ENCODE measurements at places on chromosomes 4 and X.

DNA sequence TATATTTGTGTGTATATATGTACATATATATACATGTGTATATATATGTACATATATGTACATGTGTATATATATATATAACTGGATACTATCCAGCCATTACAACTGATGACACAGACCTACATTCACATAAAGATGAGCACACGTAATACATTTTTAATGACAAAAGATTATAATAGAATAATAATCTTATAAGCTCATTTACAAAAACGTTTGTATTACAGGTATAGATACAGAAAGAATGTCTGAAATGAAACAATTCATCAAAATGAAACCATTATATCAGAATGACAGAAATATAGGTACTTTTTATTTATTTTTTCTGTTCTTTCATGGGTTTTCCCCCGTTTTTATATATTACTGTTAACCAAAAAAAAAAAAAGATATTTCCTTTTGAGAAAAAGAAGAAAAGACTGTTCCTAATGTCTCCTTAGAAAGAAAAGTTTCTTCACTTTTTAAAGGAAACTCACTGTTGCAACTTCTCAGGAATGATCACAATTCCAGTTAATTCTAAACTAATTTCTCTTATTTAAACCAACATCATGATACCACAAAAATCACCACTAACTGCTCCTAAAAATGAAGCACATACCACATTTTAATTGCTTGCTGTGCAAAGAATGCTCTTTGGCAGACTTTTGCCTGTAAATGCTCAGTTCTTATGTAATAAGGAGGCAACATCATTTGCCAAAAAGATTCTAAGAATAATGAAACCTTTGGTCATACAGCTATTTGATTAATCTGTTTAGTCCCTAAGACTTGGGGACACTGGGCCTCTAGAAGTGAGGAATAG is 18.9 kb downstream of the LEF1 start:
- DNase-seq: no peak

DNA sequence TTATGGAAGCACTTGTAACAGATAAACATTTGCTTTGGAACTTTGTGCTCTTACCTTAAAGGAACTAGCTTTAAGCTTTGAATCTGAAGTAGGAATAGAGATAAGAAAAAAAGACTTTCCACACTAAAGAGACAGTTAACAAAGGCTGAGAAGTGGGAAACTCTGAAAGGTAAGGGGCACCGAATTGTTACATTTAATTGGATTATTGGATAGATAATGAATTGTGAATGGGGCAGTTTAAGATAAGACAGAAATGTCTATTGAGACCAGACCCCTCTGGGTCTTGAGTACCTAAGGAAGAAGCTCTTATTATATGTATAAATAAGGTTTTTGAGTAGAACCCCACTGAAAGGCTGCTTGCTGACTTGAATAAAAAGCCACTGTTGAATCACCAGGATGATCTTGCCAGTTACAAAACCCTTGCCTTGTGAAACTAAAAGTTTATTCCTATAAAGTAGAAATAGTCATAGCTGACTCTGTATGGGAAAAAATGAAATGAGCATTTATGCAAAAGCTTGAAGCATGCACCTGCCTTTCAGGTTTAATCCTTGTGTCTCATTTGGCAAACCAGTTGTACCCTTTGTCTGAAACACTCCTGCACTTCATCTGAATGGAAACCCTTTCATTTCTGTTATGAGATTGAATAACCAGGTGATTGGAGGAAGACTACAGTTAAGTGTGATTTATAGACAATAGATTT is 423.2 kb downstream of the RPA4 start:
- DNase-seq: no peak

DNA sequence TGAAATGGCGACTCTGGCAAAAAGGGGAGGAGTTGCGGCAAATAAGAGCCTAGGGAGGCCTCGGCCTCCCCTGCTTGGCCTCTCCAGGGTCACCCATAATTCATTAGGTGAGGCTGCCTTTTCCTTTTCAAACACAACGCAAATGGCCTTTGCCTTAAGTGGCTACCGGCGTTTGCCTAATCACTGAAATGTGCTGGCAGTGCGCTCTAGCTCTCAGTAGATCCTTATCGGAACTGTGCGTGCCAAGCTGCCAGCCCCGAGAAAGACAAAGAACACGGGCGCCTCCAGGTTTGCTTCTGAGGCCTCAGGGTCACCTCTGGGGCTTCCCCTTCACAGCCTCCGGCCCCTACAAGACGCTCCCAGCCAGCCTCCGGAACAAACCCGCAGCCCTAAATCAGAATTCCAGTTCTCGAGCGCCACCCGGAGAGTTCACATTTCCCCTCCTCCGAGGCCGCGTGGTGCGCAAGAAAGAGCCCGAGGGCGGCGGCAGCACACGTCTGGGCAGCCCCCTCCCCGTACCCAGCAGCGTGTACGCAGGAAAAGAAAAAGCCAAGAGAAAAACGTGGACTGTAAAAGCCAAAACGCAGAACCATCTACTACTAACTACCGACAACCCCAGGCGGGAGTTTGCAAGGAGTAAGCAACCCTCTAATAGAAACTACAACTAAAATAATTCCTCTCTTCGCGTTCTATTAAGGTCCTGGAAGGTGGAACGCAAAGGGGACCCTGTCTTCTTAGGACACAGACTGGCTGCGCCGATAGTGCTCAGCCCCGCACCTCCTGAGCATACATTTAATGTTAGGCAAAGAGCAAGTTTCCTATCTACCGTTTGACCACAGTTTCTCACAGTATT is 76.5 kb upstream of the BCOR start:
- no peak for DNase-seq

DNA sequence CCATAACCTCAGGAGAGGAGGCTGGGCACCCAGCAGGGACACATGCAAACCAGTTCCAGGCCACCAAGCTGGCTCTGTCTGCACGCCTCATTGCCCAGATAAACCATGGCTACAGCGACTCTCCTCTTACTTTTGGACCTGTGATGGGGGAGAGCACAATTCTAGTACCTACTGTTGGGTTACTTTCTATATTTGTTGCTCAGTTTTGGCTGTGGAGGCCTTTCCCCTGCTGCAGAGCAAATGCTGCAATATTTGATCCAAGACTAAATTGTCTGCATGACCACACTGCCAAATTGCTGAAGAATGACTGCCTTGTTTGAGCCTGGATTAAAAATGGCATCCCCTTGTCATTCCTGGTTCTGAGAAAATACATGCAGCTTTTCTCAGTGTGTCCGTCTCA is 253.5 kb downstream of the ARHGAP10 start:
- DNase-seq: no peak

GRCh38 chr4:25258980-25259578 is 25.2 kb downstream of the PI4K2B start:
- peak; percentile 33 for DNase-seq

Measured in H54 (cell line).